Ascending aorta (tissue), 2 donors: ENCODE measurements at places on chromosomes 1 and 21. TPM values are rescaled to one million over a fixed set of nuclear protein-coding genes. Genes with fewer than 3 reads are reported as not detected.
A peak's percentile ranks its signal among the peaks of the same experiment; 100 is the strongest.

- DNase-seq = no peak
- no peak overlapping the region for H3K4me3 ChIP-seq
- H3K4me1 ChIP-seq = no peaks in the 10 kb centered on the region
- no peaks in the 10 kb centered on the region for H3K27me3 ChIP-seq
- H3K36me3 ChIP-seq = no peaks in the 10 kb centered on the region
Observed at GRCh38 chr21:43825242-43825935, 36.0 kb downstream of the RRP1 start.

GRCh38 chr1:118940957-118941356 lies 47.2 kb downstream of the TBX15 start:
- no peaks in the 10 kb centered on the region for H3K36me3 ChIP-seq
- no peak overlapping the region for H3K4me3 ChIP-seq

GRCh38 chr1:23459338-23459757 lies 24.6 kb downstream of the ASAP3 start:
- H3K4me1 ChIP-seq = no peaks in the 10 kb centered on the region
- H3K4me3 ChIP-seq = no peak overlapping the region
- H3K27me3 ChIP-seq = no peaks in the 10 kb centered on the region

Gene KRTAP19-3
- total RNA-seq = not detected

- H3K36me3 ChIP-seq = no peaks in the 10 kb centered on the region
- DNase-seq = no peak
- H3K4me1 ChIP-seq = no peaks in the 10 kb centered on the region
- H3K27me3 ChIP-seq = no peaks in the 10 kb centered on the region
Observed at GRCh38 chr1:114232691-114233090, 79.0 kb upstream of the SYT6 start.

DNA sequence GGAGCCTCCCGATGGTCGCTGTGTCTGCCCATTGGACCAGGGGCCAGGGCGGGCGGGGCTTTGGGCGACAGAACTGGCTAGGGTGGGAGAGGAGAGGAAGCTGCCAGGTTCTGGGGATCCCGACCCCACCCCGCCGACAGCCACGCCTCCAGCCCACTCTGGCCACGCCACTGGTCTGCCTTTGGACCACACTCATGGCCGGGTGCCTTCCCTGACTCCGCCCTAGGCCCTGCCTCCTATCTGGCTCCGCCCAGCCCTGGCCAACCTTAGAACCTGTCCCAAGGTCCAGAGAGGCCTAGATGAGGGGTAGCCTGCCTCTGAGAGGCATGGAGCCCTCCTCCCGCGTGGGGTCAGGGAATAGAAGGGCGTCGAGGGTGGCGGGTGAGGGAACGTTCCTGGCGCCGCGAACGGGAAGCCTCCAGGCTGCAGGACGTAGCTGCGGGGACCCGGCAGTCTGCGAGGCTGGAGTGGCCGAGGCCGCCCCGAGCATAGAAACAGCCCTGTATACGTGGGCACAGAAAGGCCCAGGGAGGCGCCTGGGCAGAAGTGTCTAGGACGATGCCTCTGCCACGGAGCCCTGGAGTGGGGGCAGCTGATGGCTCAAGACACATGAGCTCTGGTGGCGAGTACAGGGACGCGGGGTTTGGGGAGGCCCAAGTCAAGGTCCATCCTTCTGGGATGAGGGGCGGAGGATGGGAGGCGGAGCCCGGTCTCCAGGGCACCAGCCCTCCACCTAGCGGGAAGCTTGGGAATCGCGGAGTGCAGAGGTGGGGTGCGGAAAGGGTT lies 11.5 kb upstream of the COL16A1 start:
- no peaks in the 10 kb centered on the region for H3K36me3 ChIP-seq
- H3K4me3 ChIP-seq = peak overlapping the region; percentile 46
- peaks cover 17% of the 10 kb centered on the region for H3K4me1 ChIP-seq
- H3K27ac ChIP-seq = peak overlapping the region; percentile 96
- no peaks in the 10 kb centered on the region for H3K27me3 ChIP-seq
- peak; percentile 97 for DNase-seq

GRCh38 chr1:61782771-61783170 lies 40.5 kb downstream of the PATJ start:
- H3K4me1 ChIP-seq = no peaks in the 10 kb centered on the region
- H3K27ac ChIP-seq = peak overlapping the region; percentile 5
- no peaks in the 10 kb centered on the region for H3K27me3 ChIP-seq

Gene TRIM46
- total RNA-seq = not detected

Gene RBM8A
- 48.9 TPM for total RNA-seq

- no peak for DNase-seq
- H3K4me3 ChIP-seq = no peak overlapping the region
- H3K36me3 ChIP-seq = peaks cover 51% of the 10 kb centered on the region
Observed at GRCh38 chr1:21260405-21261125, 29.7 kb downstream of the ECE1 start.

GRCh38 chr21:38443110-38443509 lies 55.2 kb downstream of the ERG start:
- H3K27me3 ChIP-seq = no peaks in the 10 kb centered on the region
- no peak for DNase-seq
- peak overlapping the region; percentile 92 for H3K27ac ChIP-seq

- H3K4me1 ChIP-seq = no peaks in the 10 kb centered on the region
- no peaks in the 10 kb centered on the region for H3K36me3 ChIP-seq
Observed at GRCh38 chr21:44615911-44616590, 4.2 kb downstream of the KRTAP10-8 start.

GRCh38 chr1:177857285-177857684 lies 112.6 kb downstream of the SEC16B start:
- no peak overlapping the region for H3K27ac ChIP-seq
- H3K4me1 ChIP-seq = no peaks in the 10 kb centered on the region
- H3K36me3 ChIP-seq = no peaks in the 10 kb centered on the region
- no peaks in the 10 kb centered on the region for H3K27me3 ChIP-seq
